ENCODE measurements at places on chromosomes 3 and 15.
A peak's percentile ranks its signal among the peaks of the same experiment; 100 is the strongest.

- DNase-seq, result peak; percentile 69
Observed at GRCh38 chr15:73844356-73844755, 29.0 kb upstream of the TBC1D21 start.

- peak; percentile 62 for DNase-seq
Observed at GRCh38 chr15:64017591-64018163, 28.6 kb downstream of the DAPK2 start.

GRCh38 chr3:63029921-63030320 lies 154.7 kb upstream of the CADPS start:
- DNase-seq, result peak; percentile 20

- no peak for DNase-seq
Observed at GRCh38 chr15:78211189-78211921, 23.0 kb downstream of the ACSBG1 start.

DNA sequence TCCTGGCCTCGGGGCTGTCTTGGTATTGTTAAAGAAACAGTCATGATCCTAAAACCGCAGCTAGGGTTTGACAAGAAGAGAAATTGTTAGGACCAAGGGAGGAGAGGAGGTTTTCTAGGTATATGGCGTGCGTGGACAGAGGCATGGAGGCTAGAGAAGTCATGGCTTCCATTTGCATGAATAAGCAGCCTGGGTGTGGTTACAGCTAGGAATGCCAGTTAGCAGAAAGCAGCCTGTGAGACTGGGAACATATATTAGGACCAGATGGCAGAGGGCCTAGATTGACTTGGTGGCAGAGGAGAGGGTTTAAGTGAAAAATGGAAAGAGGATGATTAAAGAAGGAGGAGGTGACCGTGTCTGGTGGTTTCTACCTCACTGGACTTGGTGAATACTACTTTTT lies 573.6 kb upstream of the ARRDC4 start:
- DNase-seq, result no peak

GRCh38 chr3:4808637-4809036 lies 170.6 kb upstream of the BHLHE40 start:
- DNase-seq, result no peak

DNA sequence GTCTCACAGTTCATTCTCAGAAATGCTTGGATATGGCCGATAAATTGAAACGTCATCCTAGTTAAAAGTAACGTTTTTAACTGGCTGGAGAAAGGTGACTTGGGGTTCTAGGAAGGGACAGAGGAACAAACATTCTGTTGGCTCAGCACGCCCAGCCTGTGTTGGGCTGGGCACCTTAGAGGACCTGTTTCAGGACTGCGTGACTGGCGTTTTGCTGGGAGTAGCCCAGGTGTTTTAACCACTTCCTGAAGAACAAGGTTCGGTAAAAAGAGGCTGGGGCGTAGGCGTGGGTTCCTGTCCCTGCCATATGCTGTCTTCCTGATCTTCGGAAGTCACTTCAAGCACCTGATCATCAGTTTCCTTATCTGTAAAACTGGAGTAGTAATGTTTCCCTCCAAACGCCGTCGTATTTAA lies 1.1 kb upstream of the TLNRD1 start:
- no peak for DNase-seq

DNA sequence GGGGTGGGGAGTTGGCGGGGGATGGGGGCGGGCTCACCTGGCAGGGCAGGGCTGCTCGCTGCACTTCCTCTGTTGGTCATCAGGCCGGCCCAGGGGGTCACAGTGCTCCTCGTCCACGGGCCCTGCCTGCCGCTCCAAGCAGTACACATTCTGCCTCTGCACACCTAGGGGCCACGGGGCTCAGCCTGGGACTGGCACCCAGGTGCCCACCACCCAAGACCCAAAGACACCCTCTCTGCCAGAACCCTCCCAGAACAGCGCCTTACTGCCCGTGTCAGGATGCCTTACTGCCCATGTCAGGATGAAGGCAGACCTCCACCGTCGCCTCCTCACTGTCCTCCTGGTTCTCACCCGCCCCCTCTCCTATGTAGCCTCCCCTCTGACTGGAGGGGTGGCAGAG lies 43.2 kb downstream of the ADAMTS7 start:
- DNase-seq, result no peak

GRCh38 chr3:118850687-118851086 lies 184.0 kb downstream of the IGSF11 start:
- no peak for DNase-seq

- no peak for DNase-seq
Observed at GRCh38 chr3:129592381-129593131, 13.9 kb downstream of the PLXND1 start.

DNA sequence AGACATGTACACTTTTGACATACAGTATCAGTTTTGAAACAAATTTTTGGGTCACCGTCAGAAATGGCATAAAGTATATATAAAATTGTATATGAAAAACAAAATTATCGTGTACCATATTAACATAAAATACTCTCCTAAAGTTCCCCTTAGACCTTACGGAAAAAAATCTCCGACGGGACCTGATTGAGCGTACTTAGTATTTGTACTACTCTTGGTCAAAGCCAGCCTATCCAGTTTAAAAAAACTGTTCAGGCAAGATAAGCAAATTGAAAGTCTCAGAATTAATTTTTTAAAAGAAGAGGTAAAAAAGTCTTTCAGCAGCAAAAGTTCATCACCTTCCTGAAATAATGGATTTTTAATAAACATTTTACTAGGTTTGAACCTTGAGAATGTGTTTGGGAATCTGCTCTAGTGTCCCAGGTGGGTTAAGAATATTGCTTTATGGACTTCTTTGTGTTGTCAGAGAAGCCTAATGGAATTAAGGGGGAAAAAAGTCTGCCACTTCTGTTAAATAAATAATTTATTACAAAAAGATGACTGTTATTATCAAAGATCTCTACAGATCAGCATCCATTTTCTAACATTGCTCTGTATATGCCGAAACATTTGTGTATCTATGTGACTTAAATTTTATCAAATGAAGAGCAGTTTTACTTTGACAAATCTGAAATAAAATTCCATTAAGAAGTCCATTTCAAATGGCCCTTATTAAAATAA lies 48.6 kb downstream of the ZBTB20 start:
- no peak for DNase-seq

DNA sequence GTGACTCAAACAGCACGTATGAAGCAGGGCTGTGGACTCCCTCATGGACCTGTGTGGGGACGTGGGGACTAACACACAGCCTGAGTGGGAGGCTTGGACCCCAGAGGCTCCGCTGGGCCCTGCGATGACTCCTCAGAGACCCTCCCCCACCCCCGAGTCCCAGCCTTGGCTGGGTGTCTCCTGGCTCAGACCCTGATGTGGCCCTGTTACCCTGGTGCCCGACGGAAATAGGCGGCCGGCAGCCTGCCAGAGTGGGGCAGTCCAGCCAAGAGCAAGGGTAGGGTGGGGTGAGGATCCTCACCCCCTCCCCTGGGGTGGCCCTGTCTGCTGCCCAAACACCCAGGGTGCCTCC lies 15.3 kb downstream of the TNK2 start:
- no peak for DNase-seq

DNA sequence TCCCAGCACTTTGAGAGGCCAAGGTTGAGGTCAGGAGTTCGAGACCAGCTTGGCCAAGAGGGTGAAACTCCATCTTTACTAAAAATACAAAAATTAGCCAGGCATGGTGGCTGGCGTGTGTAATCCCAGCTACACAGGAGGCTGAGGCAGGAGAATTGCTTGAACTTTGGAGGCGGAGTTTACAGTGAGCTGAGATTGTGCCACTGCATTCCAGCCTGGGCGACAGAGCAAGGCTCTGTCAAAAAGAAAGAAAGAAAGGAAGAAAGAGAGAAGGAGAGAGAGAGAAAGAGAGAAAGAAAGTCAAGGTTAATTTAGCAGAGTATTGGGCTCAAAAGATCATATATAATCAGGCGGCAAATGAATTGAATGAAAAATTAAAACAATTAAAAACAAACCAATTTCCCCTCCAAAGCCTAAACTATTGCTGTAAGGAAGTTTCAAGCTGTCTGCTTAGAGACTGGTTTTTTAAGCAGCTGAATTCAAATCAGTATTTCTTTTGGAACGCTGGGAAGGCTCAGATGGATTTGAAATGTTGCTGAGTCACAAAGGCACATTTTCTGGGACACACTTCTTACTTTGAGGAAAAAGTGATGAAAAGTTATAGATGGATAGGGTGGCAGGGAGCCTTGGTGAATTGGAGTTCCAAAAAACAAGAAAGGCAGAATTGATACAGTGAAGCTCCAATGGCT lies 81.3 kb upstream of the BHLHE40 start:
- peak; percentile 47 for DNase-seq

DNA sequence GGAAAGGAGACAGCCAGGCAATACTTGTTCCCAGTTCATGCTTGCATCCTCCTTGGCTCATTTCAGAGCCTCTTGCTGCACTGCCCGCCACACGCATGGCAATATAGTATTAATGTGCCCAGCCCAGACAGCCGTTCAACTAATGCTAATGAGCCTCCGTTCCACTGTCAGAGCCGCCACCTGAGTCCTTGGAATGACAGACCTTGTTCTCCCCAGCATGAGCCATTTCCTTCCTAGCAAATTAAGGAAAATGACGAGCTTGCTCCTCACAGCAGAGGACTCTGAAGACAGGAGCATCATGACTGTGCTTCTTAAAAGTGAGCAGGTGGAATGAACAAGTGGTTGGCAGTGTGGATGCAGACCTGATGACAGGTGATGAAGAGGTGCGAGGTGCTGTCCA lies 10.8 kb upstream of the LRRC15 start:
- no peak for DNase-seq

- DNase-seq, result no peak
Observed at GRCh38 chr3:183046883-183047282, 52.4 kb downstream of the MCCC1 start.

- DNase-seq, result no peak
Observed at GRCh38 chr3:58074116-58074715, 66.0 kb downstream of the FLNB start.

DNA sequence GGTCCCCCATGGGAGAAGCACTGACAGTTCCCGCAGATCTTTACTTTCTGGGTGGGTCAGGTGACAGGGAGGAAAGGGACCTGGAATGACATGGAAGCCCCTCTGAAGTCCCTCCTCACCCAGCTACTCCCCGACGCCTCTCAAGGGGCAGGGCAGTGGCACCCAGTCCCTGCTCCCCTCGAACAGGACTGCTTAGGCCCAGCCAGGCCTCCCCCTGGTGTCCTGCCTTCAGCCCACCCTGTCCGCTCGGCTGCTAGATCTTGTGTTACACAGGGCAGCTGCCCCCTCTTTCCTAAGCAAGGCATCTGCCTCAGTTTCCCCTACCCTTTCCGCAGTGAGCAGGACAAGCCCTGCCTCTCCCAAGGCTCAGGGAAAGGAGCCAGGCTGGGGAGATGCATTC lies 226.5 kb downstream of the XXYLT1 start:
- no peak for DNase-seq

- DNase-seq, result no peak
Observed at GRCh38 chr15:89218531-89218930, 2.8 kb downstream of the RLBP1 start.

GRCh38 chr3:100437721-100438622 lies 36.6 kb downstream of the LNP1 start:
- no peak for DNase-seq

Measured in astrocyte (in vitro differentiated cells and primary cell).